CD4-positive, alpha-beta T cell treated with Interleukin-15 for 1 hour (primary cell): ENCODE measurements at places on chromosomes 5 and 9.

DNA sequence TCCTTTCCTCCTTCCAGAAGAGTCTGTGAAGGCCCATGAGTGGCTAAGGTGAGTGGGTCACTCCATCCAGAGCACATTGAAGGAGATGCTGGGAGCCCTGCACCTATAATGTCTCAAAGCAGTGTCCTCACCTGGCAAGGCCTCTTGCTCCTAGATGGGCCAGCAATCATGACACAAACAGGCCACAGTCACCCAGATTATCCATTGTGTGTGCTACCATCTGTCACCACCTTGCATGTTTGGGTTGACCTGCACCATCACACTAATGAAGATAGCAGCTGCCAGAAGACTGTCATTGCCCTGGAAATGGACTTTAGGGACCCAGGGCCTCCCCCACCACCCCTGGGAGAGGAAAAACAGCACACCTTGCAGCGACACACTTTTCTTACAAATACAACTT is 69.6 kb downstream of the GABBR2 start:
- DNase-seq = no peak

DNA sequence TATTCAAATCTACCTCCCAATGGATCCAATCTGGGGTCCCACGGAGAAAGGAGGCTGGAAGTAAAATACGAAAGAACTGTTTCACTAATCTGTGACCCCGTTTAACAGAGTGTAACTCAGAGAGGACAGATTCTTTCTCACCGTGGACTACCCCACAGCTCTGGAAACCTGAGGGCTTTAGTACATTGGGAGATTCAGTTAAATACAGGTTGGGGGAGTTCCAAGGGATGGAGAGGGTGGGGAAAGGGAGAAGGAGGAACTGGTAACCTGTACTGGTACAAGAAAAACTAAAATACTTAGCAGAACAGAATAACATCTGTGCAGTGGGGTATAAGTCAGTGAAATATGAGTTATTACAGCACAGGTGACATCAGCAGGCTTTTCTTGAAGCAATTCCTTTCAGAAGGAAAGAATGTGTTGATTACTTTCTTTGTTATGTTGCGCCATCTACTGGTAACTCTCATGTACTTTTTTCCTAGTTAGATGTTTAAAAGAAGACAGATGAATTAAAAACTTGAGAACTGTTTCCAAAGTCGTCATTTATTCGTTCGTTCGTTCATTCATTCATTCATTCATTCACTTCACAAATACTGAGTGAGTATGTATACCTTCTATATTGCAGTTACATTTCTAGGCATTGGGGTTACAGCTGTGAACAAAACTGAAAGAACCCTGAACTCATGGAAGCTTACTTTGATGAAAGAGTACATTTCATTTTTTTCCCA is 30.0 kb upstream of the STOM start:
- DNase-seq = no peak

GRCh38 chr5:153893817-153894216 is 144.9 kb downstream of the FAM114A2 start:
- no peak for DNase-seq

DNA sequence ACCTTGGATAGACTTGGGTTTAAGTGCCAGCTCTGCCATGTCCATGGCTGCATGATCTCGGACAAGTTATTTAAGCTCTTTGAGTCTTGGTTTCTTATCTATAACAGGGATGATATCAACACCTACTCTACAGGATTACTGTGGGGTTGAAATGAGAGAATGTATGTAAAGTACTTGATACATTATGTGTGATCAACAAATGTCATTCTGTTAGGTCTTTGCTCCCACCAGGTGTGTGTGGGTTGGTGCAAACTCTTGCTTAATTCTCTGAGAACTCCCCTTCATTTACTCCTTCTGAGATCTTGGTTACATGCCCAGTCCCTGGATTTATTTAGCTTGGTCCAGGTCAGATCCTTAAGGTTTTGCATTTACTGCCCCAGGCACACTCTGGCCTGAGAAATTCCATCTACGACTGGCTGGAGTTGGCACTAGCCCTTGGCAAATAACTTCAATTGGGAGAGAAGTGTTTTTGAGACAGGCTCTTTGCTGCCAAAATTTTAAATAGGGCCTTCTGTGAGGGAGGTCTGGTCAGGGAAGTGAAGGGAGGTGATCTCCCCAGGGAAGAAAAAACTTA is 63.5 kb upstream of the KLF9 start:
- DNase-seq = no peak

DNA sequence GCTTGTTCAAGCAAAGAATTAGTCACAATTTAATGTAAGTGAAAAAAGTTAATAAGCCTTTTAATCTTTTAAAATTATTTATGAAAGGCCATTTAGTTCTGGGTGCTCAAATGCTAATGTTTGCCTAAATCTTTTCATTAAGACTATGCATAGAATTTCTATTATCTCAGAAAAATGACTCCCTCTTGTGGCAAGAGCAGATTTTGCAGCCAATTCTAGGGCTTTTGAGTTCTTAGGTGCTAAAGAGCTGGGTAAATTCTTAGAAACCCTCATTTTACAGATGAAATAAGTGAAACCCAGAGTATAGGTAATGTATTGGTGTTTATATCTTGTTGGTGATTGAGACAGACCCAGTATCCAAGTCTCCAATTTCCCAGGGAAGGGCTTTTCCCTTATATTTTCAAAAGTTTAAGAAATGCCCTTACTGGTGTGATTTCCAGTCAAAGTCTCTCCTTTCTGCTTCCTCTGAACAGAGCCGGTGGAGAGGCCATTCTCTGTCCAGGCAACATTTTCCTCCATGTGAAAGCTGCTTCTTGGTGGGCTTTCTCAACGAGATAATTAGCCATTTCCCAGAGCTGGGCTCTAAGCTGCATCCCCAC is 24.1 kb upstream of the PCSK5 start:
- no peak for DNase-seq

GRCh38 chr5:11319836-11320580 is 559.0 kb upstream of the DAP start:
- no peak for DNase-seq

DNA sequence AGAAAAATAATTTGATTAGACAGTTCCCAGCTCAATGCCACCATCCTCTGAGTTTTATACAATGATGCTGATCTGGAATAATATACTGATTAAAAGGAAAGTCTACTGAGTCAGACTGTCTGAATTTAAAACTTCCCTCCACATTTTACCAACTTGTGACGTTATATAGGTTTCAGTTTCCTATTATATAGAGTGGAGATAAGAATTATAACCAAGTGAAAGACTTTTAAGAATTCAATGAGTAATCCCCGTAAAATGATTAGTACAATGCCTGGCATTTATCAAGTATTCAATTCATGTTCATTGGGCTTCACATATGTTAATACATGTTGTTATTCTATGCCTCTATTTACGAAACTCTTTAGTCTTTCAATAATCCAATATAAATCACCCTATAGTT is 166.0 kb downstream of the CDH9 start:
- no peak for DNase-seq

- DNase-seq = no peak
These were observed 488.5 kb downstream of the CTNND2 start for GRCh38 chr5:11415751-11416150.

DNA sequence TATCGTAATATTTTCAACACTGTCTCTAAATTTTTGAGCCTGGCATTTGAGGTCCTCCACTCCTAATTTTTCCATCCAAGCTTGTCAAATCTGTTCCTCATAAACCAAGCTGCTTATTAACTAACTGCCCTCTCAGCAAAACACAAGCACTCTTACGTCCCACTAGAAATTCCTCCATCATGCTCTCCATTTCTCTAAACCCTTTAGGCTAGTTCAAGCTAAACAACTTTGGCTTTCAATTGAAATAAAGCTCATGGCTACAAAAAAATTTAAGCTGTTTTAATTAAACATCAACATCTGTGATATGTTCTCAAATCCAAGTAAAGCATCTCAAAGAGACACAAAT is 45.7 kb downstream of the RNF145 start:
- no peak for DNase-seq

DNA sequence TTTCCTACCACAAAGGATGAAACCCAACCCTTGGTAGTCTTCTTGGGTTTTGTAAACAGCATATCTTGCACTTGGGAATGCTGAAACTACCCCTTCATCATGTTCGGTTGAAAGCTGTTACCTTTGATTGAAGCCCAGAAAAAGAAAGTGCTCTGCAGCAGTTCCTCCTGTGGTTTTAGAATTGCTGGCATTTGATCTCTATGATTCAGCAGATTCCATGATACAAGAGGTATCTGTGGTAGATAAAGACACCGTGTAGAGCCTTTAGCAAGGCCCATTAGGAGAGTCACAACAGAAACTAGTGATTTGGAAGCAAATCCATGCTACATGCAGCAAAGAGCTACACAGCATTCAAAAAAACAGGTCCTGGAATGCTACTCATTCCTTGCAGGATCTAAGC is 557.0 kb downstream of the TLE1 start:
- DNase-seq = no peak

DNA sequence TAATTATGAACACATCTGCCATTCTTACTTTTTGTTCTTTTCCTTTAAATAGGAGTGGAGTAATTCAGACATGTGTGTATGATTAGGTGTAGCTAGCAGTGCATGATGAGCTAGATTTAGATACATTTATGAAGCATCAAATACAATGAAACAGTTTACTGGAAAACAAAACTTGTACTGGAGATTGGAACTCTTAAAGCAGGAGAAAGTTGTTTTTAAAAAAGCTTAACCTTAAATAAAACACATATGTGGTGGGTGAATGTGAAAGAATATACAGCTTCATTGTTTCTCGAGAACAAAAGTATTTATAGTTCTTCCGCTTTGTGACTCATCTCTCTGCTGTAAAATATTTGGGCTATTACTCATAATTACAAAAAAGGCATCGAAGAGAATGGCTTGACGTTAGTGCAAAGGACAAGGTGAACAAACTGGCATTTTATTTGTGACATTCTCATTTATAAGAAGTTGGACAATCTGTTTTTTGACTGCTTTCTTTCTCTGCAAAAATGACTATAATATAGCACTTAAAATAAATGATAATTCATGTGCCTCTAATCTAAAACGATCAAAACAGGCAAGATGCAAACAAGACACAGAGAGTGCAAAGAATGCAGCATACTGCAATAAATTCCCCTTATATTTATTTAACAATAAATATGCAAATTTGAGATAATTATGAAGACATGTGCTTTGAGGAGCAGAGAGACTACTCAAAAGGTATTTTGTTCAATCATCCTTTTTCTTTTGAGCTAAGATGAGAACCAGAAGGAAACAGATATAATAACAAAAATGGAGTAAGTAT is 478.8 kb downstream of the CETN3 start:
- DNase-seq = no peak

- no peak for DNase-seq
These were observed 1.6 kb downstream of the WWC1 start for GRCh38 chr5:168292786-168293696.

GRCh38 chr9:127539259-127539981 is 72.7 kb upstream of the STXBP1 start:
- no peak for DNase-seq

DNA sequence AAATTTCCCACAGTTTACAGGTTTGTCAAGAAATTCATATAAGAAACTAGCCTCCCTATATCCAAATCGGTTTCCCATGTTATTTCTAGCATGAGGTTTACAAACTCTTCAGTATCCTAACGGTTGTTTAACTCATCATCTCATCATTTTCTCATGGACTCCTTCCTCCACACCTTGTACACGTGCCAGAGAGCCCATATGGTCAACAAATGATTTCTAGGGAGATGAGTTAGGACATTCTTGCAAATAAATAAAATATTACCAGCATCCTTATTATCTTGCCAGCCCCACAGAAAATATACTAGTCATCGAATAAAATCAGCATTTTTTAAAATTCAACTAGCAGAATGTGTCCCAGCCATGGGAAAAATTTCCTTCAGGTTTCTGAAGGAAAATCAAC is 285.2 kb downstream of the EBF1 start:
- no peak for DNase-seq

GRCh38 chr5:172444626-172445365 is 9.5 kb downstream of the SH3PXD2B start:
- no peak for DNase-seq

DNA sequence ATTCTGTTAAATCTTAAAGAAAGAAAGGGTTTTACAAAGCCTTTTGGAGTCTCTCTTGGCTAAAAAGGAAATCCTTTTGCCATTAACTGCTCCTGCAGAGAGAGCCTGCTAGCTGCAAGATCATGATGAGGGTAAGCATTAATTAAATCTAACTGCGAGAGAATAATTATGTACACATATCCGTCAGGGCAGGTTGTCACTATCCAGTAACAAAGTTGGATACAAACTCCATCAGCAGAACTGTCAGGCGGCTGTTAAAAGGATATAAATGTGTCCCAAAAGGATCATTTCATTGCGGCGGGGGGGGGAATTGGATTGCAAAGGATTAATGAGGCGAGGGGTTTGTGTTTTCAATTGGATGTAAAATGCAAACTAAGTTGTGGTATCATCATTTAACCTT is 289.3 kb downstream of the ASTN2 start:
- DNase-seq = no peak

DNA sequence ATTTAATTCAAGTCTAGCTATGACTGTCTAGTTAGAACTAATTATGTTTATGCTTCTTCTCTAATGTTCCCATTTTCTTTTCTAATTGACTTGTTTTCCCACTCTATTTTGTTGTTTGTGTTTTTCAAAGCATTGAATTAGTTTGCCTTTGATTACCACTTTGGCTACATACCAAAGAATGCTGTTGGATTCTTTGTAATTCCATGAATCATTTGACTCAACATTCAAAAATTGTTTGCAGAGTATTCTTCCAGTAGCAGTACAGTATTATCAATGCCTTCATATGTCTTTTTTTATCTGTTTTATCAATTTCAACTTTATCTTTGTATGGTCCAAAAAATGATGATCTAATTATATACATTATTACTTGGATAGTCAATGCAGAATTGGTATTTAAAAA is 288.7 kb downstream of the RFX3 start:
- DNase-seq = no peak

DNA sequence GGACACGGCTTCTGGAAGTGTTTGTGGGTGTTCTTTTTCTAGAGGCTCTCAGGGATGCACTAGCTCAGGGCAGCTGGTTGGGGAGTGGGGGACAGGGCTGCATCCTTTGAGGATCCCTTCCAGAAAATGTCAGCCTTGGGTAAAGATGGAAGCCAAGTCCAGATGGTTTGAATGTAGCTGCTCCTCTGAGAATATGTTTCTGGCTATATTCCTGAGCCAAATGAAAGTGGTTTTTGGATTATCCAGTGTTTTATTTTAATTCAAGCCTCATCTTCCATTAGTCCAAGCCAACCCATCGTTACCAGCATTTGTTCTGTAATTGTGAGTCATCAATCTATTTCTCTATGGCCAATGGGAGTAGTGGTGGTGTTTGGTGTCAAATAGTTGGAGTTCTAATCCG is 70.4 kb downstream of the SPRY4 start:
- DNase-seq = no peak

GRCh38 chr5:88657906-88658775 is 224.8 kb downstream of the MEF2C start:
- no peak for DNase-seq

GRCh38 chr5:134437340-134437846 is 25.7 kb upstream of the CDKN2AIPNL start:
- DNase-seq = no peak
